Choroid plexus epithelial cell (primary cell): ENCODE measurements at places on chromosomes 4 and X.

DNA sequence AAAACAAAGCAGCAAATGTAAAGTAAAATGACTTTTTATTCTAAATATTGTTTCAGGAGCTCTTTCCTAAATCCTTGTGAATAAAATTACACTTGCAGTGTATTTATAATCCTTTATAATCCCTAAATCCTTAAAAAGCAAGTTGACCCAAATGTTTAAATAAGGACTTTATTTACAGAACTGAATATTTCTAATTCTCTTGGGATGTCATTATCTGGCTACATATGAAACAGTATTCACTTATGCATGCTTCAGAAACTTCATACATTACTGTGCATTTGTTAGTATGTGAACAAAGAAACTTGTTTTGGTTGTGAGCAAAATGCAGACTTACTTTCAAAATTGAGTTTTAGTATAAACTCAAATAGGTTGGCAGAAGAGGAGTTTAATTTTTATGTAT, 49.2 kb downstream of the PTTG2 start:
- no peak for DNase-seq

GRCh38 chr4:2058264-2059045, 672 bp upstream of the NAT8L start:
- no peak for DNase-seq

DNA sequence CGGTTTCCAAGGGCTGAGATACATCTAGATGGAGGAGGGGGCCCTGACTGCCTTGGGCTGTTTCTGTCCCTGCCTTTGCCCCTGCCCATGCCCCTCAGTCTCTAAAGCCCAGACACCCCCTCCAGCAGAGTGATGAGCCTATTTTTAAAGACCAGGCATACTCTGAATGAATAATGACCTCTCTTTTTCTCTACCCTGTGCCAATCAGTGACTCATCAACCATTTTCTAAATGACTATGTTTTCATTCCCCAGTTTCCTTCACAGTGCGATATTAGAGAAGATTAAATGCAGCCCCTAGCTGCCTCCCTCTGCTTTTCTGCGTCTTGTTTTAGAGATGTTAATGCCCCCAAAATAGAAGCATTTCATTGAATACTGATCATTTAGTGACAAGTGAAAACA, 15.5 kb upstream of the NHS start:
- peak; percentile 3 for DNase-seq

- no peak for DNase-seq
Observed at GRCh38 chrX:110683925-110684324, 111.7 kb downstream of the CHRDL1 start.
